ENCODE measurements at places on chromosomes 16 and 17. TPM values are rescaled to one million over a fixed set of nuclear protein-coding genes. Genes with fewer than 3 reads are reported as not detected.

CD68 gene
- 40.0 TPM for total RNA-seq

SSTR5 gene
- 0.98 TPM for total RNA-seq

KRTAP2-2 gene
- total RNA-seq, result not detected

KRTAP4-9 gene
- not detected for total RNA-seq

ACE gene
- 9.6 TPM for total RNA-seq

KRT24 gene
- total RNA-seq, result 1.5 TPM

ZDHHC7 gene
- 37.3 TPM for total RNA-seq

PNMT gene
- total RNA-seq, result 5.6 TPM

SNN gene
- 23.1 TPM for total RNA-seq

SYNGR3 gene
- 8.3 TPM for total RNA-seq

DNA sequence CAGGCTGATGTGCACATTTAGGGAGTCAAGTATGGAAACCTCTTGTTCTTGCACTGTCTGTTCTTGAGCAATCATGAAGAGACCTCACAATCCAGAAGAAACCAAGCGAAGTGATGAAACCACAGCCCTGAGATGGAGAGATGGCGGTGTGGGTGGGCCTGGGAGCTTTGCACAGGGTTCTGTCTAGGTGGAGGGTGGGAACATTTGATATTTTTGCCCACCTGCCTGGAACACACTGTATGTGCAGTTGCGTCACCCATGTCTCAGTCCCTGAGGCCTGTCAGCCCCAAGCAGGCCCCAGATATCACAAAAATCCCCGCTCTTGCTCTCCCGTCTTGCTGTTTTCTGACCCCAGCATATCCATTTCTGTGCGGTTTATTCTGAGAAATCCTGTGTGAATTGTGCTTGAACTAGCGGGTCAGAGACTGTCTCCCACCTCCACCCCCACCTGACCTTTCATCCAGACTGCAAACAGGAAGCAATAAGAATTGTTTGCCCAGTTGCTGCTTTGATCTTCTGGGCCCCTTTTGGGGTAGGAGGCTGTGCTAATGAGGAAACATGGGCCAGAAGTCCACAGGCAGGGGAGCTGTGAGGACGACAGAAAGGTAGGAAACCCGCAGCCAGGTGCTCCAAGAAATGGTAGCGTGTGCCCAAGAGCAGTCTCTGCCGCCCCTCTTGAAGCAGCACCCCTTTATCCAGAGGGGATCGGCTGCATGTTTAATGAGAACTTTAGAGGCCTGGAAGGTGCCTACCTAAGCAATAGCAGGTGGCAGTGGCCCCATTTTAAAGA, 183.8 kb downstream of the CCDC182 start:
- no peak for DNase-seq

- no peak for DNase-seq
These were observed 759.0 kb upstream of the SOX9 start for GRCh38 chr17:71361656-71362450.

DNA sequence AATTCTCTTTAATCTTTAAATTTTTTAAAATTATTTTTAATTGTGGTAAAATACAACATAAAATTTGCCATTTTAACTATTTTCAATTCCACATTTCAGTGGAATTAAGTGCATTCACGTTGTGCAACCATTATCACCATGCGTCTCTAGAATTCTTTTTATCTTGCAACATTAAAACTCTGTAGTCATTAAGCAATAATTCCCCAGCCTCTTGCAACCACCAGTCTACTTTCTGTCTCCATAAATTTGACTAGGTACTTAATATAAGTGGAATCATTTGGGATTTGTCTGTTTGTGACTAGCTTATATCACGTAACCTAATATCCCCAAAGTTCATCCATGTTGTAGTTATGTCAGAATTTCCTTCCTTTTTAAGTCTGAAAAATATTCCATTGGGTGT, 79.1 kb downstream of the TAOK1 start:
- no peak for DNase-seq

- no peak for DNase-seq
These were observed 7.1 kb upstream of the ORAI3 start for GRCh38 chr16:30941600-30942425.

- no peak for DNase-seq
These were observed 121.4 kb upstream of the CDH5 start for GRCh38 chr16:66245072-66245471.

GRCh38 chr16:87570938-87571867, 31.1 kb upstream of the JPH3 start:
- DNase-seq, result no peak

DNA sequence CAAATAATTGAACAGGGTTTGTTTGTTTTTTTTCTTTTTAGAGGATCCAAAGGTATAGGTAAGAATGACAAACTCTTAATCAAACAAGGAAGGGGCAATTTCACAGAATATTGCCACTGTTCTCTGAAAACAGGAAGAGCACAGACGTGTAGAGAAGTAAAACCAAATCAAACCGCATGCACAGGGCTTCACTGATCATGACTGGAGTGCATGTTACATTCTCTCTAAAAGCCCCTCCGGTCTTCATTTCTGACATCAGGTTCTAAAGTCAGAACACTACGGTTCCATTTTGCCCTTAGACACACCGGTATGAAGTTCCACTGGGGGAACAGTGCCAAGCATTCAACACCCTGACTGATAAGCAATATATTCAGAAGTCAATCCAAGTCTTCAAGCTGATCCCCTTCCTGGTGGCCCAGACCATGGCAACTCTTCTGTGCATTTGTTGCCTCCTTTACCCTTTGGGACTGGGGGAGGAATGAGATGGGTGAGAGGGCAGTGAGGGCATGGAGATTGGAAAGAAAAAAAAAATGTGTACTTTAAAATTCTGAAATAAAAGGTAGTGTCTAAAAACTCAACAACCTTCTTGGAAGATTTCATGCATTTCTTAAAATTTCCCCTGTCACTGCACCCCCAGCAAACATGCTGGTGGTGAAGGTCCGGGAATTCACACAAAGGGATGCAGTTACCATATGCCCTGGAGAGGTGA, 1.4 kb downstream of the MMD start:
- DNase-seq, result no peak

DNA sequence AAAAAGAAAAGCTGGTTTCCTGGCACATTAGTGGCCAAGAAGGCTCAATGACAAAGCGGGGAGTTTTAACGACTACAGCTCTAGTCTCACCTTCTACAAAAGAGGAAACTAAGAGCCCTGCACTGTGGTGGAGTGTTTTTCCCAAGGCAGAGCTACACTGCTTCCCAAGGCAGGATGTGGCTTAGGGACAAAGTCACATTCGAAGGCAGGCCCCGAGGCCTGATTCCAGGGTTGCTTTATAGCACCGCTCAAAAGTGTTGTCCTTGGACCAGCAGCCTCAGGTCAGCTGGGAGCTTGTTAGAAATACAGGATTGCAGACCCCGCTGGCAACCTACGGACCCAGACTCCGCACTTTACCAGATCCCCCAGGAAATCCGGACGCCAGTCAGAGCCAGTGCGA, 23.8 kb downstream of the TMEM92 start:
- DNase-seq, result no peak

DNA sequence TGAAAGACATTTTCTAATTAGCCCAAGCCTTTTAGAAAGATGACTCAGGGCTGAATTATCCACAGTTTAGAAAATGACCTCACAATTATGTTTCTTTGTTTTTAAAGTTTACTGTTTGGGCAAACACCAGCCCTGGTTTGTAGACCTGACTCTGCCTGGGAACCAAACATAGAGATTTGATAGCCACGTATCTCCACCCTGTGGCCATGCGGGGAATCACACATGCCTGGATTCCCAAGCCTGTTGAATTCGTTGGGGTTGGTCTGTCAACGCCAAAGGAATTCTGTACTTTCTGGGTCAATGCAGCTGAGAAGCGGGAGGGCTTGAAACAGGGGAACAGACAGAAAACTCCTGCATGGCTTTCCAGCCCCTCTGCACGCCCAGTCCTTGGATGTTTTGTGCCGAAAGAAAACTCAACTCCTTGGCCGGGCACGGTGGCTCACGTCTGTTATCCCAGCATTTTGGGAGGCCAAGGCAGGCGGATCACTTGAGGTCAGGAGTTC, 26.9 kb downstream of the CD300A start:
- DNase-seq, result peak; percentile 91

DNA sequence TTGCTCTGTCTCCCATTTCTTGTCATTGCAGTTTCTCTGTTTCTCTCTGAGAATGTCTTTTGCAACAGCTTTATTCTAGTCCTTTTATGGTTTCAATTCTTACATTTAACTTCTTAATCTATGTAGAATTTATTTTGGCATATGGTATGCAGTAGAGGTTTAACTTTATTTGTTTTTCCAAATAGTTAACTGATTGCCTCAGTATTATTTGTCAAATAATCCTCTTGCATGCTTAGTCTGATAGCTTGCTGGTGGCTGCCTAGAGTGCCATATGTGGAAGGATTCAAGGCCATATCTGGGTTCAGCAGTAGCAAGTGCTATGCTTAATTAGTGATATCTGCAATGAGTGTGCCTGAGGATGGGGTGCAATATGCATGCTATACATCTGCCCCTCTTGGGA, 6.9 kb downstream of the SNTB2 start:
- no peak for DNase-seq

- no peak for DNase-seq
These were observed 15.7 kb downstream of the MARCHF10 start for GRCh38 chr17:62792447-62792800.

- DNase-seq, result no peak
These were observed 16.0 kb upstream of the SOX9 start for GRCh38 chr17:72104863-72105234.

DNA sequence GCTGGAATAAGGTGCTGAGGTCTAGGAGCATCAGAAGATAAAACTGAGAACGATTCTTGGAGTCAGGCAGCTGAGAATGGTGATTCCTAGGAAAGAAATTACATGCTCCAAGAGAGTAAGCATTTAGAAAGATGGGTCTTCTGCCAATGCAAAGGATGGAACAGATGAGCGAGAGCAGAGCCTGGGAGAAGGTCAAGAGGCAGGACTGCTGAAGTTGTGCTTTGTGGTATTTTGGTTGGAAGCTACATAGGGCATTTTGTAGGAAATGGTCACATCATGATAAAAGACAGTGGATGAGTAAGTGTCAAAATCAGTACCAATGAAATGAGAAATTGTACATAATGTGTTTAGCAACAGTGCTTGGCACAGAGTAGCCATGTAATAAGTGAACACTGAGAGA, 1.4 kb upstream of the CRYM start:
- no peak for DNase-seq

GRCh38 chr16:57213462-57213861, 27.3 kb downstream of the RSPRY1 start:
- no peak for DNase-seq

GRCh38 chr17:47604598-47604927, 45.2 kb upstream of the KPNB1 start:
- no peak for DNase-seq

DNA sequence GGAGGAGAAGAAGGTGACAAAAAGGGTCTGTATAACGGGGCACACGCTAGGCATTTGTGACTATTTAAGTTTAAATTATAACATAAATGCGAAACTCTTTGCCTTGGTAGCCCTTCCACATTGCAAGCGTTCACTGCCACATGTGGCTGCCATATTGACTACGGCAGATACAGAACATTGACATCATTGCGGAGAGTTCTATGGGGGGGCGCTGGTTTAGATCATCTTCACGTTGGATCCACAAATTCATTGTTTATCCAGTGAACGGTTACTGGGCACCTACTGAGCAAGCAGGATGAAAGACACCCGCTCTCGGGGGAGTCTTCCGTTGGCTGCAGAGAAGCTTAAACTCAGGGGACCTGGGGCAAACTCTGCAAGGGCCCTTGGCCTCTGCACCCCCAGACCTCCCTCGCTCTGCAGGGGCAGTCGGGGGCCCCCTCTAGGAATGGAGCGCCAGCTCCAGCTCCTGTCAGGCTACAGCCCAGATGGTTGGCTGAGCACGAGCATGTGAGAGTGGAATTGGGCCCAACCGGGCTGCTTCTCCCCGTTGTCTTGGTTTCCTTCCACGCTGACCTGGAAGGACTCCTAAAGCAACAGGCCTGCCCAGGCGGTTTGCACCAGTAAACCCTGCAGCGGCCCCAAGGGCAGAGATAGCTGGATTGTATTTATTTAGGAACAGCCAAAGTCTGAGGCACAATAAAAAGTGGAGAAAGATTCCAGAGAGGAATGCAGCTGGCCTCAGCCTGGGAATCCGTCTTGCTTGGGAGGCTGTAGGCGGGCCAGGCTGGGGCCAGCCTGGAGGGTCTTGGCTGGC, 172.2 kb downstream of the SEC14L1 start:
- no peak for DNase-seq

DNA sequence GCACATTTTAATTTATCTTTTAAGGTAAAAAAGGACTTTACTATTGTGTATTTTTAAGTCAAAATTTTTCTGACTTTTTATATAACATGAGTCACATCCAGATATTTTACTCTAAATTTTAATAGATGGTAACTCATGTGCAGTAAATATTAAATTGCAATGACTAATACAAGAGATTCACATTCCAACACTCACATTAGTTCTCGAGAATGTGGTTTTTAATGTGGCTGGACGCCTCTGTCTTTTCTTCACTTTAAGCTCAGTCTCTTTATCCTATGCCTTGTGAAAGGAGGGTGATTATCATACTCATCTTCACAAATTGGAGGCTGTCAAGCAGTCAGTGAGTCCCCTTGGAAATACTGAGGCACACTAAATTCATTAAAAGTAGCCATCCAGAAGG, 315.6 kb downstream of the HS3ST3B1 start:
- DNase-seq, result no peak

GRCh38 chr17:46853896-46854444, 2.6 kb downstream of the WNT9B start:
- DNase-seq, result no peak

DNA sequence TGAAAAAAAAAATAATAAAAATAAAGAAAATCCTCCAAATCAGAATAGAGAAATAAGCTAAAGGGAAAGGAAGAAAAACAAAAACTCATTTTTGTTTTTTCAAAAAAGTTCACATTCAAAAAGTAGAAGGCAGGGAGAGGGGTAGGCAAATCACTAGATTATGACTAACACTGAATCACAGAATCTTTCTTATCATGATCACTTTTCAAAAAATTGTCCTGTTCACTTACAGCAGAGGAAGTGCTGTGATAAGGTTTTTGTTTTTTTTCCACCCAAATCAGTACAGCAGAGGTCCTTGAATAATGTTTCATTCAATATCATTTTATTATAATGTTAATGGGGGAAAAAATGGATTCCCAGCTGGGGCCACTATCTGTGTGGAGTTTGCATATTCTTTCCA, 106.4 kb downstream of the CA4 start:
- DNase-seq, result no peak

DNA sequence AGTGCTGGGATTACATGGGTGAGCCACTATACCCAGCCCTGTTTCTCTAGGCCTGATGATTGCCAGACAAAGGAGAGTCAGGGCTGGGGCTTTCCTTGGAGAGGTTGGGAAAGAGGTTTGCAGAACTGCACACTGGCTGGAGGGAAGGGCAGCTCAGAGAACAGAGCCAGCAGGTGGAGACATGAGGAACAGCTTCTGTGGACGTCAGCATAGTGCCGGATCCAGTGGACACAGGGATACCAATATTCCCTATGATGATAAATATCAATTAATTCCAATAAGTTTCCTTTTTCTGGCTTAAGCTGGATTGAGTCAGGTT, 43.2 kb upstream of the SCNN1B start:
- DNase-seq, result no peak

GRCh38 chr17:44749980-44750318, 8.8 kb upstream of the ADAM11 start:
- no peak for DNase-seq

- DNase-seq, result no peak
These were observed 58.5 kb downstream of the HS3ST3B1 start for GRCh38 chr17:14359163-14360020.

- DNase-seq, result no peak
These were observed 338.0 kb downstream of the SLC39A11 start for GRCh38 chr17:72754513-72754912.

All from vagina (tissue), 2 donors.